NCI-H82 (cell line): ENCODE measurements at places on chromosomes 2 and 18.
A peak's percentile ranks its signal among the peaks of the same experiment; 100 is the strongest.

- no peak for DNase-seq
Measured at GRCh38 chr18:5747678-5748077, 147.6 kb downstream of the TMEM200C start.

DNA sequence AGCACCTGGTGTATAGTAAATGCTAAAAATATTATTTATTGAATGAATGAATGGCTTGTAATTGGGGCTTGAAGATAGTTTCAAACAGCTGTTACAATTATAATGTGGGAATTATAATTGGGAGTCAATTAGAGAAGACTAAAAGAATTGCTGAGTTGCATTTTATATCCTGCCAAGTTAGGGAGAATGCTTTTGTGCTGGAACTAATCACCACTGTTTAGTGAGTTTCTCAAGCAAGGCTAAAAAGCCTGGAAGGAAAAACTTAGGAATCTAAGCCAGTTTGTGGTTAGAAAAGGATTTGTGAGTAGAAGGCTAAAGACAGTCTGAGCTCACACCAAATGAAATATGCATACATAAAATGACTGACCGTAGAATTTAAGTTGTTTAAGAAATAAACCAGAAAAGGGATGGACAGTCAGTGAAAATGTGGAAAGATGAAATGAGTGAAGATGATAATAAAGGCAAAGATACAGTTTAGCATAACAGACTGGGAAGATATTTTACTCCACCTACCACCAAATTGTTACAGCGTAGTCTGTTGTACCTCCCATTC is 647.7 kb upstream of the FSHR start:
- no peak for DNase-seq

DNA sequence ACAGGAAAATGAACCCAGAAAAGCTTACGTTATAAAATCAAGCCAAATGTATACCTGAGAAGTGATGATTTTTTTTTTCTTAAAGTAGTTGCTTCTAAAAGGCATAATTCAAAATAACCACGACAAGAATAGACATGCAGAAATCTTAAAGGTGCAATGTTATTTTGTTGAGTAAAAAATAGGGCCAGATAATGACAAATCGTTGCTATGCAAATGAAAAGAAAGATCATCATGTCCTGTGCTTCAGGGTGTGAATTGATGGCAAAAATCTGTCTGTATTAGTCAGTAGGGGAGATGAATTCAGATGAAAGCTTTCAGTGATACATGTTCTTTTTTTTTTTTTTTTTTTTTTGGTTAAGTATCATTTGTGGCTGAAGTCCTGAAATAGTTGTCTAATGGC is 24.0 kb downstream of the LYPD6B start:
- DNase-seq: no peak

GRCh38 chr2:128252501-128252900 is 66.2 kb downstream of the HS6ST1 start:
- no peak for DNase-seq

- DNase-seq: no peak
Measured at GRCh38 chr2:135183822-135184221, 131.7 kb downstream of the RAB3GAP1 start.

DNA sequence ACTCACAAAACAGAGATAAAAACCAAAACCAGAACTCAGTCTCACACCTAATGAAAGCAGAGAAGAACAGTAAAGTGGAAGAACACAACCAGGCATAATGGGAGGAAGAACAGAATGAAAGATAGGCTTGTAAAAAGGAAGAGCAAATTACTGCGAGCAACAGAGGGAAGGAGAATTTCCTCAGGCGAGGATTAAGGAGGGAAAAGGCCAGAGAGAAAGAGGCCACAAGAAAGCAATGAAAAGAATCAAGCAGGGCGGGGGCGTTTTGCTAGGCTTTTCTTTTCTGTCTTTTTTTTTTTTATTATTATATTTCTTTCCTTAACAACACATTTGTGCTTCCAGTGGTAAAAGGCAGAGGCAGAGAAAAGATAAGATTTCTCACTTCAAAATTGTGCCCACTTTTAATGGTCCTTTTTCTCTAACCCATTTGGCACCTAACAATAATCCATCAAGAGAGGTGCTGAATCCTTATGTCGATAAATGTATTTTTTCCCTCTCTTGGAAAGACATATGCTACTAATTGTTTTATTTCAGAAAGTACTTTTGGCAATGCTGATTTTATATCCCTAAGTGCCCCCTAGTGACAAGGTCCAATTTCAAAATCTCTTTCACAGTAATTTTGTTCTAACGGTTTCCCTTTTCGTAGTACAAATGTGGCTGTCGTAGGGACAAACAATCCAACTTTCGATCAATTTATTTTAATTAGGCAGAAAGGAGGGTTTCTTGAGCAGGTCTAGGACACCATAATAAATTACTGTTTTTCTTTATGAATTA is 138.7 kb upstream of the AQP4 start:
- peak; percentile 26 for DNase-seq

GRCh38 chr2:187545238-187545751 is 8.9 kb downstream of the TFPI start:
- DNase-seq: no peak

DNA sequence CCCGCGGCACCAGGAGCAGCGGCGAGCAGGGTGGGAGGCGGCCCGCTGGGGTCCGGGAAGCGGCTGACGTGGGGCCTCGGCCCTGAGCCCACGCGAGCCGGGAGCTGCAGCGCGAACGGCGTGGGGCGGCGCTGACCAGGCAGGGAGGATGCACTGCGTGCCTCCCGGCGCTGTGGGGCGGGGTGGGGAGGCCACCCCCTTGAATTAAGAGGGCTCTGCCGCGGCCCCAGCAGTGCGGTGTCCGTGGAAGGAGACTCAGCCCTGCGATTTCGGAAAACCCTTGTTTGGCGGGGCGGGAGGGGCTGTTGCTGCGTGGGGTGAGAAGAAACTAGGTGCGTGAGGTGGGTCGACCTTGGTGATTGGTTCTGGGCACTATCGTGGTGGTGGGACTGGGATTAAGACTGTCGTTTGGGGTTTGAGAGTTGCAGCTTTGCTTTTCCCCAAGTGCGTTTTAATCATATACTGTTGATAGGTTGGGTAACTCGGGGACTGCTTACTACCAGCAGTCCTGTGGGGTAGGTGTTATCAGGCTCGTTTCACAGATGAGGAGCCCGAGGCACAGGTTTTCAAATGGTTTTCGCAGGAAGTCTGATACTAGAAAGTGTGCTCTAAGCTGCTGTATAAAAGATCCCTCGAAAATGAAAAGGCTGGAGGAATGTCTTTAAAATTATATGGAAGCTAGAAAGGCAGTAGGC is 722 bp downstream of the ACSL3 start:
- peak; percentile 69 for DNase-seq

DNA sequence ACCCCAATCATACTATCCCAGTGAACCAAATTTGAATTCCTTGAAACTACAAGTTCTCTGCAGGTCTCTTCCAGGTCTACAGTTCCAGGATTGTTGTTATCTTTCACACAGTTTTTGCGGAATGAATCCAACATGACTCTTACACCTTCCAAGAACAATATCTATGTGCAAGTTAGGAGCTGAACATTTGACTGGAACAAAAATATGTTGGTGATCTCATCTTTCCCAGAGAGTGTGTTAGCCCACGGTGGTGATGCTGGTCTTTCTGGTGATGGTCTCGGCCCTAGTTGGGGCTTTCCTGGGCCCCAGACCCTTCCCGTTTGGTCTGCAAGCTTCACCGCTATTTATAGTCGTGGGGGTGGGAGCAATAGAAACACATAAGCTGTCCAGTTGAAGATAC is 173.7 kb downstream of the TPGS2 start:
- DNase-seq: no peak

DNA sequence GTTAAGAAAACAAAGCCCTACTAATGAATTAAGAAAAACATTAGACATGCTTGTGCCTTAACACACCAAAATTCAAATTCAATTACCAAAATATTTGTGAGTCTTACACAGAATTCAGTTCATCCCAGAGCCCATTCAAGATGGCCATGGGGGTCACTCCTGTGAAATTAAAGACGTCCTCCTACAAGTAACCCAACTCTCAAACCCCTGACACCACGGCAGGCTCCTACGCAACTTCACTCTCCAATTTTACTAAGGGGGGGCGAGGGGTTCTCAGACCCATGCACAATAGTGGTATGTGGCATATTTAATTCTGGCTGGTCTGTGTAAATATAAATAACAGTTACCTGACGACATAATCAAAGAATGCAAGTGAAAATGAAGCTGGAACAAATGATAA is 5.0 kb downstream of the ZNF516 start:
- DNase-seq: peak; percentile 7

DNA sequence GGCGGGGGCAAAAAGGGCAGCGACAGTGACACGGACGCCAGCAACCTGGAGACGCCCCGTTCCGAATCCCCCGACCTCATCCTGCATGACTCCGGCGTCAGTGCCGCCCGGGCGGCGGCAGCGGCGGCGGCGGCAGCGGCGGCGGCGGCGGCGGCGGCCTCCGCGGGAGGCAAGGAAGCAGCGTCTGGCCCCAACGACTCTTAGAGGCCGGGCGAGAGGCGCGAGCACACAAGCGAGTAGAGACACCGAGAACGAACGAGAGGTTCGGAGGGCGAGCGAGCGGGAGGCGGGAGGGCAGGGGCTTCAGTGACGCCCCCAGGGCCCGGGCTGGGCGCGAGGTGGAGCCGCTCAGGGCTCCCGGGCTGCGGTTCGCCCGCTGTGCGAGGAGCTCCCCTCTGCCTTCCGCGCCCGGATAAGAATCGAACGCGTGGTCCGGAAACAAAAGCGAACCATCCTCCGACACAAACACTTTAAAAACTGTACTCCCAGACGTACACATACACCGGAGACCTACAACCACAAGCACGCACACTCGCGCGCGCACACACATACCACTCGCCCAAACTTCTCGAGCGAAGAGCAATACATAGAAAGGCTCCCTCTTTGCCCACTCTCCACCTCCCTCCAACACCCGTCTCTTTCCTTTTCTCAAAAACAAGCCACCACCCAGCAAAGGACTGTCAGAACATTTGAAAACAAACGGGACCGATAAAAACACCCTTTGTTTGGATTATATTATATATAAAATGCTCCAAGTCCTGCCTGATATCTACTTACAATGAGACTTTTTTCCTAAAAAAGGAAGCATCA is 2.8 kb downstream of the SP9 start:
- peak; percentile 70 for DNase-seq

GRCh38 chr18:62461591-62461990 is 61.2 kb upstream of the ZCCHC2 start:
- DNase-seq: no peak

DNA sequence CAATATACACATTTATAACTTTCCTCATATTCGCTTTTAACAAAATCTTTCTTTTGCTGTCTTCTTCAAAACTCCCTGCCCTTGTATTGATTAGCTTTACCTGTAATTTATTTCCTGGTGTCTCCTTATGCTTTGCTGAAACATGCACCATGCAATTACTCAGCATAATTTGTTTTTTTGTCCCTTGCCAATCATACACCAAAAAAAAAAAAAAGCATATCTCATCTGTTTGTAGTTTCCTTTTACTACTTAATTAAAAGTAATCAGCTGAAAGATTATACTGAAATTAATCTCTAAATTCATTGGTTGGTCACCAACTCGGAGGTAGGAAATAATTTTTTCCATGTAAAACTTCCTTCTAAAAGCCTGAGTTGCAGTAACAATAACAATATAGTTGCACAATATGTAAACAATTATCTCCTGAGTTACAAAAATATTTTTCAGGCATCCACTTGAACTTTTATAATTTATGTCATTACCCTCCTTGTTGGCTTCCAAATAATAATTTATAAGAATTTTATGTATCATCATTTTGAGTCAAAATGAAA is 53.0 kb upstream of the ROCK1 start:
- no peak for DNase-seq

DNA sequence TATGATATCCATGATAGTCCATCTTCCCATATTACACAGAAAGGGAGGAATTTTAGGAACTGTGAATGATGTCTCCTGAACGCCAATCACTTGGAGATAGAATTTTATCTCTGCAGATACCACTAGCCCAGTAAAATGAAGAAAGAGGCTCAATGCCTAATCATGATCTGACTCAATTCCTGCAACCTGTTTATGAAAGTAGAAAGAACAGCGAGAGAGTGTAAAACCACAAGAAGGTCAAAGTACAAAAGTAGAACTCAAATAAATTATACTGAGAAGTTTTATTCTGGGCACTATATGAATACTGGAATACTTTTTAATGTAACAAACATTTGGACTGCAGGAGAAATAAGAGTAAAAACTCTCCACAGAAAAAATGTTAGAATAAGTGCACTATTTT is 892.1 kb upstream of the DDX18 start:
- DNase-seq: no peak

- no peak for DNase-seq
Measured at GRCh38 chr2:121167411-121167810, 117.6 kb downstream of the TFCP2L1 start.

GRCh38 chr2:211454679-211455078 is 898.3 kb downstream of the CPS1 start:
- DNase-seq: peak; percentile 10

DNA sequence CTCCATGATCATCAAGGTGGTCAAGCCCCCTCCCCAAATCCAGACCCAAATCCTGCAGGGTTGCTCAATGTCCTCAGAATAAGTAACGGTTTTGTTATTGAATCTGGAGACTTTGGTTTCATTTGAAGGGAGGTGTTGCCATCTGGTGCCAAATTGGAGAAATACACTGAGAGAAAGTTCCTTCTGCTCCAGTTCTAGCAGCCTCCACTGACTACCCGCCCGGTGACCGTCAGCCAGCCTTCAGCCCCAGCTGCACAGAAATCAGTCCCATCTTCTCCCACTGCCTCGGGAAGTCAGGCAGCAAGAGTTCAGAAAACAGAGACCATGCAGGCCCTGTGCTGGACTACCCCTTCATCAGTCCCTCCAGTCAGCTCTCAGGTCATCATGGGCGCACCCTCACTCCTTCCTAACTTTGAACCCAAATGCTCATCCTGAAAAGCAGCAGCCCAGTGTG is 38.7 kb downstream of the PKDCC start:
- peak; percentile 85 for DNase-seq

DNA sequence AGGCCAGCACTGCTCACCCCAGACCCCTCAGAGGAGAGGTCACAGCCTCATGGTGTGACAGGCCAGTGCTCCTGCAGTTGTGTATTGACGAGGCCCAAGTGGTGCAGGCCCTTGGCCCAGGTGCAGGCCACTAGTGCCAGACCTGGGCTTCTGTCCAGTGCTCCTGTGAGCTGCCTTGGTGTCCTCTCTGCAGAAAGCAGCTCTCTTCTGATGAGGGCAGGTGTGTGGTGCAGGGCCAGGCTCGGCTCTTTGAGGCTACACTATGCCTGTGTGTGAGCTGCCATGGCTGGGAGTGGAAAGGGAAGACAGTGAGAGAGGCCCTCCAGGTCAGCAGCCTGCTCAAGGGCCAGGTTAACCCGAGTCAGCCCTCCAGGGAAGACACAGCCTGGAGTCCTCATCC is 17.1 kb downstream of the EHD3 start:
- DNase-seq: no peak
